ENCODE measurements at places on chromosomes 1 and 21. TPM values are rescaled to one million over a fixed set of nuclear protein-coding genes. Genes with fewer than 3 reads are reported as not detected.

The STUM gene
- 2.8 TPM for total RNA-seq

The DNAJC28 gene
- total RNA-seq, result 1.2 TPM

DNA sequence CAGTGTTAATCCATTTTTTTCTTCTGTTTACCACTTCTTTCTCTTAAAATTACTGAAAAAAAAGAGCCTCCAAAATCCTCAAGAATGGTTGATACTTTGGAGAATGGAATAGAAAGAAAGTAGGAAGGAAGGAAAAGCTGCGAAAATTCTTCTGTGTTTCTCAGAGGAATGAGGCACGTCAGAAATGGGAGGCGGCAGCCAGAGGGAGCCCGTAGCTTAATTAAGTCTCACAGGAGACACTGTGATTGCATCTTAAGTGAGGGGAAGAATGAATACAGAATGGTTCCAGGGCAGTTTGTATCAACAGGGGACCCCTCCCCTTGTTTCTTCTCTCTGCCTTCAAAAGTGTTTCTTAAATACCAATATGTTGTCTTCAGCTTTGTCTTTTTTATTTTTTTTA lies 1099.5 kb downstream of the PLA2G4A start:
- DNase-seq, result no peak

DNA sequence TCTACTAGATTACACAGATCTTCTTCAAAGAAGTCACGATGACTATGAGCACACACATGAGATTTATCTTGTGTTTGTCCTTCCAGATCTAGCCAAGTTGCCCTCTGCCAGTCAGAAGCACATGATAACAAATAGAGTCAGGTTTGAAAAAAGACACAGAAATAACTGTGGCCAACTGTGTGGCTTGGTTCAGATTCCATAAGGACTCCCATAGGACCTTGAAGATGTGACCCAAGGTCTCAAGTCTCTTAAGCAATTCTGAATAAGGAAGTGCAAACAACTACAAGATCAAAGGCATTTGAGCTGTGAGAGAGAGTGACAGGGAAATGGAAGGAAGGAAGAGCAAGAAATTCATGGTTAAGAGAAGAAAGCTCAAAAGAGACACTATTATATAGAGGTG lies 194.0 kb downstream of the PLPP3 start:
- DNase-seq, result no peak

DNA sequence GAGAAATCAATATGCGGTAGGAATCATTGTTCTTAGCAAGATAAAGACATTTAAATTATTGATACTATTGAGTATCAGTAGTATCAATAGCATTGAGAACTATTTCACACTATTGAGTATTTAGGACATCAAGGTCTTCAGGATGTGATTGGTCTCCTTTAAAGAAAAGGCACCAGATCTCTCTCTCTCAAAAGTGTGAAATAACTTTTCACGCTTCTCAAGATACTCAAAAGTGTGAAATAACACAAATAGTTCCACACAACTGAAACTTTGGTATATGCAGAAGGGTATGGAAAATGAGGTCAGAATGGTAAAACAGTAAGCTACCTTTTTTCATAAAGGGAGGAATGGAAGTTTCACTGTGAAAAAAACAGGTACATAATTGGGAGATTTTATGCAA lies 6.7 kb upstream of the PYHIN1 start:
- DNase-seq, result no peak

DNA sequence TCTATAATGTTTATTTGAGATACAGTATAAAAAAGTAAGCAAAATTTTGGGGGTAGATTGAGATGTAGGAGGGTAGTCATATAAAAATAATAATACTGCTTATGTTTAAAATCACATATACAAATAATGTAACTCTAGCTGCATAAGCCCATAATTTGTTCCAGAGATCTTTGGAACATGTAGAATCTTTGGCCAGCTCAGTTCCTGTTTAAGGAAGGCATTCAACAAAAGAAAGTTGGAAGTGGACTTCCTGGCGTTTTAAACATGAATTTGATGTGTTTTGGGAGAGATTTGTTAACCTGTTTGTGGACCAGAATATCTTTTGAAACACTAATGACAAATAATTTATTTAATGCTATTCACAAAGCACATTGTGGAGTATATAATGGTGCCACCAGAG lies 27.7 kb downstream of the GIPC2 start:
- no peak for DNase-seq

DNA sequence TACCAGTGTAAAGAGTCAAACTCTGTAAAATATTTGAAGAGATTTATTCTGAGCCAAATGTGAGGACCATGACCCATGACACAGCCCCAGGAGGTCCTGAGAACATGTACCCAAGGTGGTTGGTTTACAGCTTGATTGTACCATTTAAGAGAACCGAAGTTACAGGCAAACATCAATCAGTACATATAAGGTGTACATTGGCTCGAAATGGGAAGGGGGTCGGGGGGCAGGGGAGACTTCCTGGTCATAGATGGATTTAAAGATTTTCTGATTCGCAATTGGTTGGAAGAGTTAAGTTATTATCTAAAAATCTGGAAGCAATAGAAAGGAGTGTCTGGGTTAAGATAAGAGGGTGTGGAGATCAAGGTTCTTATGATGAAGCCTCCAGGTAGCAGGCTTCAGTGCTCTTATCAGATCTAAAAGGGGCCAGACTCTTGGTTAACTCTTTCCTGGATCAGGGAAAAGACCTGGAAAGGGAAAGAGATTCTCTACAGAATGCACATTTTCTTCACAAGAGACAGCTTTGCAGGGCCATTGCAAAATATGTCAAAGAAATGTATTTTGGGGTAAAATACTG lies 47.5 kb upstream of the NTPCR start:
- DNase-seq, result no peak

DNA sequence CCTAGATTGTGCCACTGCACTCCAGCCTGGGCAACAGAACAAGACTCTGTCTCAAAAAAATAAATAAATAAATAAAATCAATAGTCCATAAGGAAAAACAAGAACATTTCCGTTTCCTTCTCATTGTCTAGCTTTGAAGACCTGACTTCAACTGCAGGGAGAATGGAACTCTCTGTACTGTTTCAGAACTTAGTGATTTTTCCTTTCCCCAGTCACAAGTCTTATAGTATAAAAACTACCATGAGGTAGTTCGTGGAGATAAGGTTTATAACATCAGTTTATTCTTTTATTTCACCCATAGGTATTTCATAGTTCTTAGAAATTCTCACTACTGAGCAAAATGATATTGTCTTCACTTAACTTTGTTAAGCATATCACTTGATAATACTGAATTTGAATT lies 11.4 kb upstream of the RWDD3 start:
- DNase-seq, result no peak

DNA sequence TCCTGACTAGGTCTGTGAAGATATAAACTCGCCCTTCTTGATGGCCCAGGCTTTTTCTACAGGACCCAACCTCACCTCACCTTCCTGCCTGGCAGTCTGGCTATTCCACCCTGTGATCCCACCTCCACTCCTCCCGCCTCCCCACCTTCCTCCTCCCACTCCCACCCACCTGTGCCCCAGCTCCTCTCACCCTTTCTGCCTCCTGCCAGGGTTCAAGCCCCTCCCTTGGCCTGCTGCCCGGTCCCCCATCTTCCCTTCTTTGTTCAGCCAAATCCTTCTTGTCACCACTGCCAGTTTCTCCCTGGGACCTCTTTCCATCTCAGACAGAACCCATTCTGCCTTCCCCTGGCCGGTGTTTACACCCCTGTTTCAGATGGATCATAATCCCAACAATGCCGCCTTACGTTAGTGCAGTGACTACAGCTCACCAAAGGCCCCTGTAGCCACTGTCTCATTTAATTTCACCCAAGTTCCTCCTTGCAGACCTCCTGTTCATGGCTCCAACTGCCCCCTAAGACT lies 127.5 kb upstream of the EDN2 start:
- peak; percentile 37 for DNase-seq

Measured in ureter (tissue), 1 donor.